ENCODE measurements at places on chromosomes 3 and 15.

DNA sequence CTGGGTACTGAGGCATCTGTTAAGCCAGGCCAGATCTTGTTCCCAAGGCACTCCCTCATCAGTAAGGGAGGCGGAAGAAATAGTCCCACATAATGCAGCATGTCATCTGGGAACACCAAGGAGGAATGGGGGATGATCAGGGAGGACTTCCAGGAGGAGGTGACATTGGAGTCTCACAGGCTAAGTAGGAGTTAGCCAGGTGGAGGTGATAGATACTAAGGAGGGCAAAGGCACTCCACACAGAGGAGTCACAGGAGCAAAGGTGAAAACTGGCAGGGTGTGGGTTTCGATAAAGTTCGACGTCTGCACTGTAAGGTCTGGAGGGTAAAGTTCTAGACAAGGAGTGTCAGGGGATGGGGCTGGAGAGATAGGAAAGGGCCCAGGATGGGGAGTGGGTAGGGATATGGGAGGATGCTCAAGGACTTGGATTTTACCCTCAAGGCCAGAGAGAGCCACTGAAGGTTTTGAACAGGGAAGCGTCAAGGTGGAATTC, 6.3 kb downstream of the SLC28A1 start:
- no peak for DNase-seq

- no peak for DNase-seq
These were observed 160.8 kb upstream of the GPR149 start for GRCh38 chr3:154590675-154591384.

DNA sequence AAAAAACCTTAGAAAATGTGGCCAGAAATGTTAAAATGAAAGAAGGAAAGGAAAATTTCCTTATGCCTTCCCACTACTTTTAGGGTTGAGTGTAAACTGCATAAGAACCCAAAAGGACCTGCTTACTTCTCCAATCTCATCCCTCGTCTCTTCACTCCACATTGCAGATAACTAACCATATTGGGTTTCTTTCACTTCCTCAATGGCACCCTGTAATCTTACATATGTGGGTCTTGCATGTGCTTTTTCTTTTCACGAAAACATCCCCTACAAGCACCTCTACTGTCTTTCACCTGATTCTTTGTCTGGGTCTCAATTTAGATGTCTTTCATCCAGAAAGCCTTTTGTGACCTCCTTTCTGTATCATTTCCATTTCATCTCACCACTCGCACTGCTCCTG, 23.1 kb downstream of the EOMES start:
- DNase-seq = no peak

DNA sequence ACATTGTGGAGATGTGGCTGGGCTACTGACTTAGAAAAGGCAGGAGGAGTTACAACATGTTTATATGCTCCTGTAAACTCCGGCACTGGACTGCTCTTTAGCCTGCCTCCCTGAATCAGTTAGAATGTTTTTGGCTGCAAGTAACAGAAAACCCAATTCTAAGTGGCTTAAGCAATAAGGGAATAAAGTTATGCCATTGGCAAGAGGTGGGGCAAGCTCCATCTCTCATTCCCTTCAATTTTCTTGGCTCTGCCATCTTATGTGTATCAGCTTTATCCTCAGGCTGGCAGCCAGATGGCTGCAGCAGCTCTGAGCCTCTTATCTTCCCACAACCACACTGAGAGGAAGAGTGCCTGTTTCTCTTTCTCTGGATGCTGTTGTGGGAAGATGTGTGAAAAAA, 22.4 kb upstream of the MEIS2 start:
- DNase-seq = no peak

- DNase-seq = no peak
These were observed 7.8 kb upstream of the C3orf52 start for GRCh38 chr3:112078125-112079083.

- no peak for DNase-seq
These were observed 46.6 kb downstream of the ZFAND6 start for GRCh38 chr15:80106051-80106450.

DNA sequence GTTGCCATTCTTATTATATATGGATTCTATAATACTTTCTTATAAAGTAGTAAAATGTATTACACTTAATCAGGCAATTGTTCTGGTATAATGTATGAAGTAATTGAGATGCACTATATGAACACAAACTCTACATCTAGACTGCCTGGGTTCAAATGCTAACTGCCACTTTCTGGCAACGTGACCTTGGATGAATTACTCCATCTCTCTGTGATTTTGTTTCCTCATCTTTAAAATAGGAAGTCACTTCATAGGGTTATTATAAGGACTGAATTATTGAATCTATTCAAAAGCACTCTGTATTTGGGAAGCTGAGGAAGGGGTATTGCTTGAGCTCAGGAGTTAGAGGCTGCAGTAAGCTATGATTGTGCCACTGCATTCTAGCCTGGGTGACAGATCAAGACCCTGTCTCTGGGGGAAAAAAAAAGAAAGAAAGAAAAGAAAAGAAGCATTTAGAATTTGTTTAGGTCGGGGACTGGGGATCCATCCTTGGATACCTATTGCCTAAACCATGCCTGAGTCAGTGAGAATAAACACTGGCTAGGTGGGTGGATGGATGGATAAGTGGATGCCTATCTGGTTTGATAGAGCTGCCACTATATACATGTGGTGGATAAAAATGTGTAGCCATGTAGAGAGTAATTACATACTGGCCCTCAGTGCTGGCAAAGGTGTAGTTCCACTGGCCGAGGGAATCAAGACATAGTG, 2.5 kb downstream of the TM4SF1 start:
- DNase-seq = no peak

- no peak for DNase-seq
These were observed 3.6 kb upstream of the SMAD6 start for GRCh38 chr15:66698318-66698961.

- no peak for DNase-seq
These were observed 404.2 kb upstream of the RARB start for GRCh38 chr3:25023876-25024275.

- no peak for DNase-seq
These were observed 20.3 kb upstream of the DGKG start for GRCh38 chr3:186382217-186382885.

GRCh38 chr15:88649286-88649733, 10.5 kb downstream of the ISG20 start:
- DNase-seq = peak; percentile 61

GRCh38 chr3:116135457-116136085, 309.7 kb downstream of the LSAMP start:
- DNase-seq = no peak

GRCh38 chr15:44595246-44595645, 58.3 kb downstream of the EIF3J start:
- DNase-seq = no peak

- no peak for DNase-seq
These were observed 18.2 kb downstream of the FOXP1 start for GRCh38 chr3:71565316-71565715.

DNA sequence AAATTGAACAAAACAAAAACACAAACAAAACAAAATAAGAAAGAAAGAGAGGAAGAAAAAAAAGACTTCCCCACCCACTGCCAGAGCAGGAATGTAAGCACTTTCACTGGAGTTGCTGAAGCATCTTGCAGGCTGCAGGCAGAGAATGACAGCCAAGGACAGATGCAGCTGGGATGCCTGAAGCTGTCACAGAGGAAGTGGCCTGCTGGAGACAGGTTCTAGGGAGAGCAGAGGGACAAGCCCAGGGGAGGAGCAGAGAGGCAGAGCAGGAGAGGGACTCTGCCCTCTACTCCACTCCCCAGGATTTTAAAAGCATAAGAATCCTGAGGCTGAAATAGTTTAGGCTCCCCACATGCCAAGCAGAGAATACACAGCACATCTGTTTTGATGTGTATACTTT, 326.2 kb downstream of the TUSC7 start:
- no peak for DNase-seq

DNA sequence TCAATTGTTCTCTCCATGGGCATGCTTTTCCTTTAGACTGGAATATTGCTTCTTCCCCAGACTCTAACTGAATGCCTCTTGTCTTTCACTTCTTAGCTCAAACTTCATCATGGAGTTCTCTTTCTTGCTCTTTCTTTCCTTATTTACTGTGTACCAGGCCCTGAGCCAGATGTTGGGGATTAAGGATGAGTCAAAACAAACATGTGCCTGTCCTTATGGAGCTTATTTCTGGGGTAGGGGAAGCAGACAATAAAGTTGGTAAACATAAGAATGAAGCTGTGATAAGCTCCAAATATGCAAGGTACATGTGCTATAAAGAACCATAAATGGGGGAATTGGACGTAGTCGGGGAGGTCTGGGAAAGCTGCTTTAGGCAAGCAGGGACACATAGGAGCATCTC, 145.8 kb downstream of the ALDH1A2 start:
- no peak for DNase-seq

DNA sequence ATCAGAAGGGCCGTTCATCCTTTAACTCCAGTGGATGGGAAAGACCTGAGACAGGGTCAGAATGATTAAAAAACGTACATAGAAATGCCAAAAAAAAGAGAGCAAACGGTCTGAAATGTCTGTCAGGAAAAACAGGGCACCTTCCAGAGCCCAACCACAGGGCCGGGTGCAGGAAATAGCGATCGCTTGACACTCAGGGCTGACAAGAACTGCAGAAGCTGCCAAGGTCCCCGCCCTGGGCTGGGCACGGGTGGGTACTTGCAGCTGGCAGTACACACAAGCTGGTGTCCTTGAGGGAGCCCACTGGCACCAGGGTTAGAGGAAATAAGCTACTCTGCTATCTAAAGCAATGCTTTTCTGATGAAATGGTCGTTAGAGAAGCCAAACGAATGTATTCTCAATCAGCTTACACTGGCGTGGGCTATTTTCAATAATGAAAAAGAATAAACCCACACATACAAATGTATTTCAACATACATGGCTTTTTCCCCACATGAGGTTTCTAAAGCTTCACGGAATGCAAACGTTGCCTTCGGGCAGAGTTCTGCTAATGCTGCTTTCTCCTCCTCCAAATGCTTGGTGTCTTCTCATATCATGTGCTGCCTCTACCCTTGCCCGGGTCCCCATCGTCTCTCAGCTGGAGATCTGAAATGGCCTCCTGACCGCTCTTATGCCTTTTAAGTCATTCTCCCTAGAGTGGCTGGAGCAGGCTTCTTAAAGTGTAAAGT, 15.6 kb downstream of the FRMD4B start:
- DNase-seq = no peak

- DNase-seq = no peak
These were observed 142.4 kb downstream of the ANXA2 start for GRCh38 chr15:60255390-60255789.

DNA sequence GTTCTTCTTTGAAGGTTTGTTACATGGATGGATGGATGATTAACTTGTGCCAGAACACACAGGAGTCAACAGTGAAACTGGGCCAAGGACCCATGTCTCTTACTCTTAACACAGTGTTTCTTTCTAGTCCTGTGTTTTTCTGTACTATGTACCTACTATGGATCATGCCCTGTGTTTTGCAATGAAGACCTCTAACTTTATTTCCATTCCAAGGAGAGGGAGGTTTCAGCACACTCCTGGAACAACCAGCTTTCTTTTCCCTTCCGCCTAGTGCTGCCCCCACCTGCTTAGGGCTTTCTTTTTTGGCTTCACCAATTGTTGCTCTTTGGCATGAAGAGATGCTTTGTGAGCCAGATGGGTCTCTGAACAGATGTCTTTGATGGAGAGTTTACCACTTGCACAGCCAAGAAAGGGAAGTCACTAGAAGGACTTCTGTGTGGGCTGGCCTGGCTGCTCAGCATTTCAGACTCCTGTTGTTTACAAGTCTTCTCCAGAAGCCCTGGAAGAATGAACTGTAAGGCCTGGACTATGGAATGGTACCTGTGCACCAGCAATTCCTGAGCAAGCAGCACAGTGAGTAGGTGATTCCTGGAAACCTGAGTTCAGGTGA, 44.5 kb downstream of the SNAPC5 start:
- DNase-seq = no peak

GRCh38 chr15:66132251-66132816, 121.2 kb downstream of the MEGF11 start:
- no peak for DNase-seq

- no peak for DNase-seq
These were observed 66.7 kb upstream of the STXBP5L start for GRCh38 chr3:120841264-120841663.
